ENCODE measurements at places on chromosomes 16 and 17. TPM values are rescaled to one million over a fixed set of nuclear protein-coding genes. Genes with fewer than 3 reads are reported as not detected.

RSAD1 gene
- 21.3 TPM for total RNA-seq

GRCh38 chr17:41909088-41909487, 9.7 kb downstream of the ACLY start:
- ATAC-seq: no peak

- ATAC-seq: no peak
These were observed 3.4 kb downstream of the CACNA1H start for GRCh38 chr16:1156055-1156982.

C17orf113 gene
- 0.32 TPM for total RNA-seq

KRTAP3-1 gene
- total RNA-seq: not detected

DNA sequence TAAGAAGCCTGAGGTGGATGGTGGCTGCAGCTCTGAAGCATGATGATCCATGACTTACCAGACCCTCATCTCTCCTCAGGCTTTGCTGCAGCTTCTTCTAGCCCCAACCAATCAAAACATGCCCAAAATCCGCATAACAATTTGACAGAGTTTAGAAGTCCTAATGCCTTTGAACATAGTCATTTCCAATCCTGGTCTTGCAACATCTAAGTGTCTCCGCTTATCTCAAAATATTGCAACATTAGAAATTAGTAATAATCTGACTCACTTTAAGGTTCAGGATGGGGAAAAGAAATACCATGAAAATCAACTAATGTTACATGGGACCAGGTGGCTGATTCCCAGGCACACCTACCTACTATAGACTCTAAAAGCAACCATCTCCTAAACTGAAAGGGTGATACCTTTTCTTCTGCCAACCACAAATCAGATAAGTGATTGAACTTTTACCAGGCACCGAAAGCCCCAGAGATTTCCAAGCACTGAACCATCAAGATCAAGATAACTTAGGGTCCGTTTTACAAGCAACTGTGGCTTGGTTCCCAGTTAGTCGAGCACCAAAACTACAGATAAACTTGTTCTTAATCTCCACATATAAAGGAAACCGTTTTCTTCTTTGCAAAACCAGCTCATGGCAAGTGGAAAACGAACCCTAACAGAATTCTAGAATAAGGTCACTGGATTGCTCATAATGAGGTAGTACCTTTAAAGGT, 14.0 kb downstream of the ERN1 start:
- peak; percentile 54 for ATAC-seq

DNA sequence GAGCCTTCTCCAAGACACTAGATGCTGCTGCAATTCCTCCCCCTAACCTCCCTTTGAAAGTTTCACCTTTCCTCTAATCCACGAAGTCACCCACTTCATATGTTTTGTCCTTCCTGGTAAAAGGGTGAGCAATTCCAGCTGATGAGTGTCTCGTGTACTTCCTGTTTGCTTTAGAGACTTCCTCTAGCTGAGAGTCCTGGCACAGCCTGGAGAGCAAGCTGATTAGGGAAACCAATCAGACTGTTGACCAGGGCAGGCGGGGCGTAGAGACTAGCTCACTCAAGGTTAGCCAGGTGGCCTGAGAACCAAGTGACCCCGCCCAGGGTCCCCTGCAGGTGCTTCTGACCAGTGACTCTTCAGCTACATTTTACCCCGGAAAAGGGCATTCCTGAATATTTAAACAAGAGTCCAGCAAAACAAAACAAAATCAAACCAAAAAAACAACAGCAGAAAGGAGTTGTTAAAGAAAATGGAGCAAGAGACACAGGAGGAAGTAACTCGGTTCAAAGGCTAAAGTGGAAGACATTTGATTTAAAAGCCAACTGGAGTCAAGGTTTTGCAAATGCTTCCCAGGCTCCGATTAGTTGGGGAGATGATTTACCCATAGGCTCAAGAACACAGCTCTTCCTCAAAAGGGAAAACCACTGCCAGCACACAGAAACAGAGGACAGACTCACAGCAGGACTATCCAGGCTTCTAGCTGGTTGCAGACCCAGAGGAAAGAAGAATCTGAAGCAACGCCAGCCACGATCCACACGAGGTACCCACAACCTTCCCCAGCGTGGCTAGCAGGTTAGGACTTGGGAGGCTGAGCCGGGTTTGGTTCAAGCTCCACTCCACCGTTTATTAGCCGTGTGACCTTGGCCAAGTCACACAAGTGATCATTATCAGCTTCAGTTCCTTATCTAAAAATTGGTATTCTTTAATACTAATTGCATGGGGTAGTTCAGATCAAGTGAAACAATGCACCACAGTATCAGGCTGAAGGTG, 13.4 kb downstream of the HSPB9 start:
- ATAC-seq: no peak

DNA sequence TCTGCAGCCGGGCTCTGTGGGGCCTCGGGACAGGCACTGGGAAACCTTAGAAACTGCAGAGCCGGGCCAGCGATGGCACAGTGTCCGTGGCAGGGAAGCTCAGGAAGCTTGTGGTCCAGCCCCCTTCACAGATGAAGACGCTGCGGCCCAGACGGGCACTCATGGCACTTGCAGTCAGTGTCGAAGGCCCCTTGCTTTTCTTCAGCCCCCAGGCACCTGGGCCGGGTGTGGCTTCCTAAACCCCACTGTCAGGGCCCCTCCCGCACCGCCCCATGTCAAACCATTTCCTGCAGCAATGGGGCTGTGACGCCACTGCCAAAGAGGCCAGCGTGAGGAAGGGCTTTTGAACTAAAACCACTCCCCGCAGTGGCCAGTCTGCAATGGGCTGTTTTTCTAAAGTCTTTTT, 164.0 kb downstream of the LAT start:
- ATAC-seq: peak; percentile 82

- no peak for ATAC-seq
These were observed 5.8 kb upstream of the SCN4A start for GRCh38 chr17:63978272-63979200.

DNA sequence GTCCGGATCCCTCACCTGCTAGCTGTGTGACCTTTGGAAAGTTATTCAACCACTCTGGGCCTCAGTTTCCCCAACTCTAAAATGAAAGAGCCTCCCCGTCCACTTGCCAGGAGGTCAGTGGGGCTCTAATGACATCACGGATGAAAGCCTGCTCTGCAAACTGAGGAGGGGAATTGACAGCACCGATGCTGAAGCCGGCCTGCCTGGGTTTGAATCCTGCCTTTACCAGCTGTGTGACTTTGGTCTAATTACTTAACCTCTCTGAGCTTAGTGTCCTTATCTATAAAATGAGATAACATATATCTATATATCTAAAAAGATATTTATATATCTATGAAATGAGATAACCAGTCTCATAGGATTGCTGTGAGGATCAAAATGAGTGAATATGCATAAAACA, 1.9 kb downstream of the STX1B start:
- no peak for ATAC-seq

DNA sequence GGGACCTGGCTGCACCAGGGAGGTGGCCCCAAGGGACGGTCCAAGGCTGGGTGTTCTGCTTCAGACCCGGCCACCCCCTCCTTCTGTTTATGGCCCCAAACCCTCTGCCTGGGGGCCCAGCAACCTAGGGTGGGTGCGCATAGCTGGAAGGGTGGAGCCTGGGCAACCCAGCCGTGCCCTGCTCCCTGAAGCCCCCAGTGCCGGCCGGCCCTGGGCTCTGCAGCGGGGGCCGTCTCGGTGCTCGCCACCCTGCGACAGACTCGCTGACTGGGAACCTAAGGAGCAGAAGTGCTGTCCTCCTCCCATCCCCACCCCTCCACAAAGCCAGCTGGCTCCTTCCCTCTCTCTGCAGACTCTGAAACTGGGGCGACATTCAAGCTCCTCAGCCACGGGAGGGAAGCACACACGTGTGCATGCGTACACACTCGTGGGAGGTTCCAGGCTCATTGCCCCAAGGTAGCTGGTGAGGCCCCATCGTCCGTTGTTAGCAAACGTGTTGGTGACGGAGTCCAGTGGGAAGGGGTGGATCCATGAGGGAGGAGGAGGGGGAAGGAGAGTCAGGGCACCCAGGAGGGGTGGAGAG, 43.4 kb downstream of the ENGASE start:
- ATAC-seq: no peak

ADAM11 gene
- total RNA-seq: 0.13 TPM

DNA sequence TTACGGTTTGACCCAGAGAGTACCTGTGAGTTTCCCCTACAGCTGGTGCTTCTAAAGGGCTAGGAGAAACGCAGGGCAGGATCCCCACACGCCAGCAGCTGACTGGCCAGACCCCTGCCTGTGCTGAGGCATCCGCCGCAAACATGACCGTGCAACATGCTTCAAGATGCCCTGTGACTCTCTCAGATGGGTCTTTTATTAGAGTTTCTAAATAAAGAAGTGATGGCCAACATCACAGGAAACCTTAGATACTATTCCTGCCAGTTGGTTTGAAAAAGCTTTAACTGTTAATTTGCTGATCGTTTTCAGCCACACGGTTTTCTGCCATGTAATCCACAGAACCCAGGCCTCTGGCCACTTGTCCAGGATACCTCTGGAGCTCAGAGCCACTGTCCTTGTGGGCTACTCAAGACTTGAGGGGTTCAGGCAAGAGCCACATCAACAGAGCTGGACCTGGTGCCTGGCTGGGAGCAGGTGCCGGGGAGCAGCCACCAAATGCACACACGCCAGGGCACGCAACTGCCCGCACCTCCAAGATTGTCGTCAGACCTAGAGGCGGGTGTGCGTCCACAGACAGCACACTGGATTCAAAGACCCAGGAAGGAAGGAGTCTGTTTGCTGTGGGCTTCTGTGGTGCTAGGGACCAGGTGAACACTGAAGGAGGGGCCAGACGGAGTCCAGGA, 118.4 kb downstream of the ZNF778 start:
- ATAC-seq: no peak

- peak; percentile 57 for ATAC-seq
These were observed 246.6 kb upstream of the RPL38 start for GRCh38 chr17:73956595-73957465.

CCDC57 gene
- total RNA-seq: 36.9 TPM

DNA sequence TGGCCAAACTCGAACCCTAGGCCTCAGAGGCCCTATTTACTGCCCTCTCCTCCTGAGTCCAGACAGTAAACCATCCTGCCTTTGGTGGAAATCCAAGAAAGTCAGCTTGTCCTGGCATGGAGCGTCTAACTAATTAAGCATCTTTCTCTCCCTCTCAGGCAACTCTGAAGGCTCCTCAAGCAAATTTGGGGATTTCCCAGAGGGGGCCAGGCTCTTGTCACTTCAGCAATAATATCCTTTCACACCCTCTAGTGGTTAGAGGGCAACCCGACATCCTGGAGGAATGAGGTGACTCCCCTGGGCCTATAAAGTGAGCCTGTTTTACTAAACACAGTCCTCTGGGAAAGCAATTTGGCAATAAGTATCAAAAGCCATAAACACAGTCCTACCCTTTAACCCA, 60.4 kb downstream of the NOG start:
- peak; percentile 86 for ATAC-seq

DNA sequence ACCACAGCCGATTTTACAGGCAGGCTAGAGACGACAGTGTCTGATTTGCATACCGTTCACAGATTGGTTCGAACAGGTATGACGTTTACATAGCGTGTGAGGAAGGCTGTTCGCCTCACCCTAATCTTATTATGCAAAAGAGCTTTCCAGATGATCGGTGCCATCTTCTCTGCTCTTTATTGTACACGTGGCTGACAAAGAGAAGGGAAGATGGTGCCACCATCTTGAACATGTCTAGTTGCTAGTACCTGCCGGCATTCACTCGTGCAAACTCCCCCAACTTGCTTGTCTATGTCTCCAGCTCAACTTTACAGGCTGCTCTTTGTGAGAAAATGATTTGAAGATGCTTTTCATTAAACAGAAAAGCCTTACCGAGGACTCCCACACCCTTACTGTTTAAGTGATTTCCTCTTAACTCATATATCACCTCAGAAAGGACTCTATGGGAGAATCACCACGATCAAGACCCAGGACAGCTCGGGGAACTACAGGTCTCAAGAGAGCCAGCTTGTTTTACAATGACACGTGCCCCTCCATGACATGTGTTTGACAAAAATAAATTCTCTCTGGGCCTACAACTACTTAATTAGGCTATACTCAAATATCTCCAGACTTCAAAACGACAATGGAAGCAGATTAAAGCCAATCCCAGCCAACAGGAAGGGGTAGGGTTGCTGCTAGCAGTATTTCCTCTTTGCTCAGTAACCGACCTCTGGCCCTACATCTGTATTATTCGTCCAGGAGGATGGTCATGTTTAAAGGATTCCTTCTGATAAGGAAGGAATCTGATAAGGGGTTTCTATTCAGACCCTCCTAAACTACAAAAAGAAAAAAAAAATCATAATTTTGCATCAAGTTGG, 480.6 kb downstream of the TMEM114 start:
- no peak for ATAC-seq

DNA sequence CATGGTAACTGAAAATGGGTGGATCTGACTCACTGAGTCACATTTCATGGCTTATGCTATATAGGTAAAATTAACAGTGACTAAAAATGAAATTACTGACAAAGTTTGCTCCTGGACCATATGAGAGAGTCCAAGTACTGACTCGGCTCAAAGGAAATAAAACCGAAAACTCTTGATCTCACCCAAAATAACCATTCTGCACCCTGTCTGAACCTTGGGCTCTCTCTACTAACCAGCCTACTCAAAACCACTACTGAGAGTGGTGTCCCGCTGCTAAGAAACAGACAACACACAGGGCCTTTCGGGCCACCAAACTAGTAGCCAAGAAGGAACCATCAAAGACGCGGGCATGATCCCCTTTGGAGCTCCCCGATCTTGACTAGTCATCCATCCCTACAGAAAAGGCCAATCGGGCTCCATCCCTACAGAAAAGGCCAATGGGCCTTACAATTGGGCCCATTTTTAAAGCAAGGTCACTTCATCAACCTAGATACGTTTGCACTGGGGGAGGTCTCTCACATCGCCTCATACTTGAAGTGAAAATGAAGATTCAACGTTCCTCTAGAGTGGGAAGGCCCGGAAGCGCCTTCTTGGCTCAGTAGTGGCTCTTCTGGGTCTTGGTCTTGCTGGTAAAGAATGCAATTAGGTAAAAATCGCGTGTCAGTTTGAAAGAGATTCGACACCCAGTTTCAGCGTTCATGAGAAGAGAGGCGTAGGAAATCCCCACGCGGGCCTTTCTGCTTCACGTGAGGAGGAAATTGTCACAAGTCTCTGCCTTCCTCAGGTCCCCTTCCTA, 720 bp upstream of the ZPBP2 start:
- ATAC-seq: peak; percentile 82

- ATAC-seq: no peak
These were observed 25.3 kb downstream of the IGFBP4 start for GRCh38 chr17:40468560-40468959.

STAT5A gene
- total RNA-seq: 133 TPM

HCRT gene
- total RNA-seq: not detected

MSL1 gene
- 114 TPM for total RNA-seq

GRCh38 chr16:24253192-24253591, 2.9 kb upstream of the CACNG3 start:
- peak; percentile 88 for ATAC-seq

GRCh38 chr16:86878236-86879080, 300.1 kb downstream of the FOXL1 start:
- no peak for ATAC-seq

DNA sequence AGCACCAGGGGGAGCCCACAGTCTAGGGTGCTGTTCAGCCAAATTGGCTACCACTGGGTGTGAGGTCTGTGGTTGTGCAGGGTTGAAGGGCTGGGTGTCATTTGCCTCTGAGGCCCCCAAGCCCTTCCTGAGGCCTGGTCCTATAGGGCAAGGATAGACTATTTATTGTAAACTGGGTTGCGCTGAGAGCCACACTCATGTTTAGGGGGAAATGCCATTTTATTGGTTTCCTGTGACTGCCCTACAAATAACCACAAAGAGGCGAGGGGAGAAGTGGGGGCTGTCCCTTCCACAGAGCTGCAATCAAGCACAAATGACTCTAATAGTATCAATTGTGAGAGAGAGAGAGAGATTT, 3.6 kb upstream of the ZCCHC14 start:
- ATAC-seq: peak; percentile 43

GRCh38 chr16:23944381-23944780, 108.6 kb downstream of the PRKCB start:
- no peak for ATAC-seq

All from activated T-helper 17 cell treated with anti-CD3 and anti-CD28 coated beads, Interleukin-2, amount 50 U/mL, for 72 hours (primary cell).